ENCODE measurements at places on chromosomes 1 and 21. TPM values are rescaled to one million over a fixed set of nuclear protein-coding genes. Genes with fewer than 3 reads are reported as not detected.

- H3K36me3 ChIP-seq, result no peaks in the 10 kb centered on the region
- H3K27me3 ChIP-seq, result no peaks in the 10 kb centered on the region
- no peaks in the 10 kb centered on the region for H3K4me1 ChIP-seq
- DNase-seq, result no peak
- H3K4me3 ChIP-seq, result no peak overlapping the region
- H3K27ac ChIP-seq, result no peak overlapping the region
These were observed 42.1 kb upstream of the SAMD13 start for GRCh38 chr1:84259376-84259775.

DNA sequence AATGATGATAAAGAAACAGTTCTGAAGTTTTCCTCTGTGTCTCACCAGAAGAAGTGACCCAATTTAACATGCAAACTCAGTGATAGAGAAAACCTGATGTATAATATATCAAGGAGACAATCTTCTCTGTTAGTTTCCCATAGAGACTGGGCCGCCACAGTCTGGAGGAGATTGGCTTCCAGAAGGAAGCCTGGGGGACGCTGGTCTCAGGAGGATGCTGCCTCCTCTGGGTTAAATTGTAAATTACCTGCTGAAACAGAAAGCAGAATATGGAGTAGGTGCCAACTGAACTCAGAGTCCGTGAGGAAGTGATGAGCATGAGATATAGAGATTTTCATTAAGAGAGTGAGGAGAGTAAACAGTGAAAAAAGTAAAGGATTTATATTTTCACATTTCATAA, 15.8 kb downstream of the OR14I1 start:
- H3K27ac ChIP-seq, result no peak overlapping the region
- peaks cover 2% of the 10 kb centered on the region for H3K27me3 ChIP-seq
- H3K4me3 ChIP-seq, result no peak overlapping the region

GRCh38 chr1:63683759-63684158, 90.1 kb upstream of the ROR1 start:
- no peak for DNase-seq
- no peaks in the 10 kb centered on the region for H3K4me1 ChIP-seq
- H3K27me3 ChIP-seq, result peaks cover 4% of the 10 kb centered on the region
- no peak overlapping the region for H3K27ac ChIP-seq

GRCh38 chr1:10489291-10490055, 14.7 kb downstream of the PEX14 start:
- peaks cover 8% of the 10 kb centered on the region for H3K4me1 ChIP-seq
- H3K27ac ChIP-seq, result no peak overlapping the region
- H3K27me3 ChIP-seq, result no peaks in the 10 kb centered on the region
- H3K4me3 ChIP-seq, result no peak overlapping the region
- H3K36me3 ChIP-seq, result no peaks in the 10 kb centered on the region
- DNase-seq, result no peak

Gene SLFNL1
- polyA plus RNA-seq, result 0.49 TPM

Data from naive thymus-derived CD8-positive, alpha-beta T cell (primary cell).